IPS DF 19.7 (cell line): ENCODE measurements at places on chromosomes 1 and 21.

DNA sequence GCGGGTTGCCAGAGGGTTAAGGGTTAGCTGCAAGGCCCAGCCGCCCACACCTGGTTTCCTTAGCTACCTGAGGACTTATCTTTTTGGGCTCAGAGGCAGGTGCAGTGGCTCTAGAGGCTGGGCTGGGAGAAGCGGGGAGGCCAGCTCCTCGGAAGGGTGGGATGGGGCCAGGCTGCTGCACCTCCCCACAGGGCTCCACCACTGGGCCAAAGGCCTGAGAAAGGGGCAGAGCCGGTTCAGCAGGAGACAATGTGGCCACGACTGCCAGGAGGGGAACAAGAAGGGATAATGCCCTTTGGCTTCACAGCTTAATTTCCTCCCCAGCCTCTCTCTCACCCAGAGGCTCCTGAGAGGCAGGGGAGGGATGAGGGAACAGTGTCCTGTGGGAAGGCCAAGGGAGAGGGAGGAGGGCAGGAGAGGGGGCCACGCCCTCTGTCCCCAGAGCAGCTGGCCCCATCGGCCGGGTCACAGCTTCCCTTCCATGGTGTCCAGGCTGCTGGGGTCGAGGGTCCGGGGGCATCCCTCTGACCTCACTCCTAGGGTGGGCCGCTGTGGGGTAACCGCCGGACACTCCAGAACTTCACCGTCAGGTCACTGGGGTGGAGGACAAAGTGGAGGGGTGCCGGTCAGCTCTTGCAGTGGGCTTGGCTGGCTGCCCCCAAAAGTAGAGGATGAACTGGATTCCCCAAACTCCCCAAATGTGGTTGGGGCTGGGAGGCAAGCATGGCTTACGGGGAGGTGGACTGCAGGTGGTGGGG, 50.4 kb downstream of the KIF21B start:
- DNase-seq = no peak

DNA sequence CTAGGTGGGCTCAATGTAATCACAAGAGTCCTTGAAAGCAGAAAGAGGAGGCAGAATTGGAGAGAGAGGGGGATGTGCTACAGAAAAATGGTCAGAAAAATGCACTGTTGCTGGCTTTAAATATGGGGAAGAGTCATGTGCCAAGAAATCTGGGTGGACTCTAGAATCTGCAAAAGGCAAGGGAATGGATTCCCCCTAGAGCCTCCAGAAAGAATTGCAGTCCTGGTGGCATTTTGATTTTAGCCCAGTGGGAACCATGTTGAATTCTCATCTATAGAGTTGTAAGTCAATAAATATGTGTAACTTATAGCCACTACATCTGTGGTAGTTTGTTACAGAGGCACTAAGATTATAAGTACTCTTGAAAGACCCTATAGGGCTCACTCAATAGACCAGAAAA, 210.3 kb downstream of the ASTN1 start:
- no peak for DNase-seq

- DNase-seq = no peak
These were observed 1.6 kb upstream of the DEGS1 start for GRCh38 chr1:224181453-224181810.

- no peak for DNase-seq
These were observed 13.6 kb downstream of the GABRD start for GRCh38 chr1:2032737-2033136.

- no peak for DNase-seq
These were observed 112.9 kb downstream of the DAB1 start for GRCh38 chr1:57311006-57311405.

GRCh38 chr1:36530261-36530660, 47.5 kb upstream of the CSF3R start:
- no peak for DNase-seq

DNA sequence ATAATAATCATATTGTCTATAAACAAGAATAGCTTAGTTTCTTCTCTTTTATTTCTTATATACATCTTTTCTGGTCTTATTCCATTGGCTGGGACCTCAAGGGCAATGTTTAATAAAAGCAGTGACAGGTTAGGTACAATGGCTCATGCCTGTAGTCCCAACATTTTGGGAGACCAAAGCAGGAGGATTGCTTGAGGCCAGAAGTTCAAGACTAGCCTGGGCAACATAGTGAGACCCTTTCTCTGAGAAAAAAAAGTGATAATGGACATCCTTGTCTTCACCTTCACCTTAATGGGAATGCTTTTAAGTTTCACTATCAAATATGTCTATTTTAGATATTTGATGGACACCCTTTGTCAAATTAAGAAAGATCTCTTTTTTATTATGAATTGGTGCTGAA, 8.1 kb downstream of the B3GALT5 start:
- no peak for DNase-seq

DNA sequence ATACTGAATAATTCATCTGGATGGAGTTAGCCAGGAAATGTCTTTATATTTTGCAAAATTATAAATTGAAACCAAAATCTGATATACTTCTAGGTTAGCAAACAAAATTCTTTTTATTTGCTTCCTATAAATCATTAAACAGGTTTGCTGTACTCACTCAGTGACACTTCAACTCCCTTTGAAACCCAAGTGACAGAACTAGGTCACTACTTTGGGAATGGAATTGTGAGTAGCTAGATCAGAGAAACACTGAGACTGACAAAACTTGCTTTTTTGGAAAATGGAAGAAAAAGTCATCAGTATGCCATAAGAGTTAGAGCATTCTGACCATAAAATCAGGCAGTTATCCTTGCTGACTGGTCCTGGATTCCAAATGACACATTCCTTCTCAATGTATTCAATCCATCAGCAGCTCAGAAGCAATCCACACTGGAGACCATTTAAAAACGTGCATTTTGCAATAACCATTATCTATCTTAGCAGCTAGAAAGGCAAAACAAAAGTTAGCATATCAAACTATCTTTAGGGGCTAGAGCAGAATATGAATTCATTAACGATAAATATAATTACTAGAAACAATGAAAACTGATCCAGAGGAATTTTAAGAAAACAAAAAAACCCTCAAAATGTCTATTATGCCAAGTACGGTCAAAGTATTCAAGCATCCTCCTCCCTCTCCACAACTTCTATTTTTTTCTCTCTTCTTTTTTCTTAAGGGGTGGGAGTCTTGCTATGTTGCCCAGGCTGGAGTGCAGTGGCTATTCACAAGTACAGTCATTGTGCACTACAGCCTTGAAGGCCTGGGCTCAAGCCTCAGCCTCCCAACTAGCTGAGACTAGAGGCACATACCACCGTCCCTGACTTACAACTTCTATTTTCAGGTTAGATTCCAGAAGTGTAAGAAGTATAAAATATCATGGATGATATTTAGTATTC, 60.1 kb downstream of the HNRNPR start:
- DNase-seq = no peak

- no peak for DNase-seq
These were observed 5.0 kb downstream of the C1orf226 start for GRCh38 chr1:162386292-162387225.

DNA sequence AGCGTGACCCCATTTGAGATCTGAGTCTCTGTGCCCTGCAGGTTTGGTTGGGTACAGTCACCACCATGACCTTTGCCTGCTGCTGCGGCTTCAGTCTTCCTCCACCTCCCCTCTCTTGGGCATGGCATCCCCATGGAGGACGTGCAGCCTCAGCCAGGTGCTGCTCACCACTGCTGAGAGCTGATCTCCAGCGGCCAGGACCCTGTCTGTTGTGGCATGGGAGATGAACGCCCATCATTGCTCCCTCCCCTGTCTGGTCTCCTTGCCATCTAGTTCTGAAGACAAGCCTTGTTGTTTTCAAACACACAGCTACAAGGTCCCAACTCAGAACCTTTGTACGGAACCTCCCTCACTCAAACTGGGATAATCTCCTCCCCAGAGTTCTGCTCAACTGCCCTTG, 19.2 kb upstream of the PKP1 start:
- no peak for DNase-seq

DNA sequence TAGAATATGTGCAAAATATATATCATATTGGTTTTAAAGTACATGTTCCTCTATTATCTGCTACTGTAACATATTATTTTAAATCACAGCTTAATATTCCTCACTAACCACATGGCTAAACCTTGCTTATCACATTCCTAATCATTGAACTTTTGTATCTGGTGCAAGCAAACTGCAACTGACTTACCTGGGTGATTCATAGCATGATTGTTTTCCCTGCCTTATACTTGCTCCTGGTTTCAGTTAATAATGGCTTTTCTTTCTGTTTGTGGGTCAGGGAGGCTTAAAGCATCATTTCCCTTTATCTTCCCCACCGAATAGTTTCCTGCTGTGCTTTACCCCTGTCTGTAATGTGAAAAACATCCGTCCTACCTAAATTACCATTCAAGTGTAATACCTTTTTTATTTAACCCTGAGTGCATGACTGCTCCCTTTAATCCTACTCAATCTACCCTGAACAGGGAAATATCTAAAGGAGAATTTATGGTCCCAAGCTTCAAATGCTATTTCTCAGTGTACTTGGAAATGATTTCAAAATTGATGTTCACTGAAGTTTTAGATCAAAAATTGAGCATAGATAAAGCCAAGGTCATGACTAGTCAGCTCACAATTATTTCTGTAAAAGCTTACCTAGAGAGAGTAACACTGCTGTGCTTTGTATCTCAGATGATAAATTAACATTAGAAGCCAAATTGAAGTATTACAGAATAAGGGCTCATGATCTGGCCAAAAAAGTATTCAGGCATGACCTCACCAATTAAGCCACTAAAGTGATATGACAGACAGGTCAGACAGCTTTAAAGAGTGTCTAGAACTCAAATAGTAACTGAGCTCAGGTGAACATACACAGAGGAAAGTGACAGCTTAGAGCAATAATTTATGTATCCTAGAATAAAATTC, 507.1 kb downstream of the BRINP3 start:
- DNase-seq = no peak

- DNase-seq = no peak
These were observed 648 bp downstream of the FAM76A start for GRCh38 chr1:27726173-27727044.

GRCh38 chr1:225754940-225755641, 22.5 kb upstream of the SRP9 start:
- DNase-seq = no peak

DNA sequence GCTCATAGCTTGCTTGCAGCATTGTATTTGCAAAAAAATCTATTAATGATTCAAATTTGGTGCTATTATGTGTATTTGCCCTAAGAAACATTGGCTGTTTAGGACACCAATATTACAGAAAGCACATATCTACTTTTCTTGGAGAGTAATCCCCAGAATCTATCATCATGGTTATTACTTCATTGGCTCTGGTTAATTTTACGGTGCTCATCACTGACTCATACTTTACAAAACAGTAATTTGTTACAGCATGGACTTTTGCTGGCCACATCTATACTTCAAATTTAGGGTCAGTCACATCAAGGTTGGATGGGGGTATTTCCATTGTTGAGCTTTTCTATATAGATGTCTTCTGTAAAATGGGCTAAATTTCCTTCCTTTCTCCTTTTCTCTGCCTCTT, 45.7 kb downstream of the SH3GLB1 start:
- DNase-seq = no peak

DNA sequence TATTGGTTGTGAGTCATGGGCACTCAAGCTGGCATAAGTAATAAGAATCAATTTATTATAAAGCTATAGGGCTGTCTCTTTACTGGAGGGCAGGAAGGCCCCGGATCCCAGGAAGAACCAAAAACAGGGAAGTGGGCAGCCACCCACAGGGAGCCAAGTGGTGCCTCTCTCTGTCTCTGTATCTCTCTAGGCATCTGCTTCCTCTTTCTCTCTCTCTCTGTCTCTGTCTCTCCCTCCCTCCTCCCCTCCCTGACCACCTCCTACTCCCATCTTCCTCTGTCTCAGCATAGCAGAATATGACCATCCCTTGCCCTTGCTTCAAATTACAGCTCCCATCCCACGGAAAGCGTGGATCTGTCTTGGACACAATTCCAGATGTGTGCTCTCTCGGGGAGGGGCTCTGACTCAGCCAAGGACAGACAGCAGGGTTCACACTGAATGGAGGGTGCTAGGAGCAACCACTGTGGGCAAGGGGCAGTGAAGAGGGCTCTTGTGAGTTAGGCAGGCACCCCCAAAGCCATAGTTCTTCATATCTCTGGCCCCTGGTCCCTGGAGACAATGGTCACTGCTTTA, 80.4 kb upstream of the LPGAT1 start:
- DNase-seq = no peak

- no peak for DNase-seq
These were observed 3.8 kb downstream of the RGS13 start for GRCh38 chr1:192639607-192640368.

DNA sequence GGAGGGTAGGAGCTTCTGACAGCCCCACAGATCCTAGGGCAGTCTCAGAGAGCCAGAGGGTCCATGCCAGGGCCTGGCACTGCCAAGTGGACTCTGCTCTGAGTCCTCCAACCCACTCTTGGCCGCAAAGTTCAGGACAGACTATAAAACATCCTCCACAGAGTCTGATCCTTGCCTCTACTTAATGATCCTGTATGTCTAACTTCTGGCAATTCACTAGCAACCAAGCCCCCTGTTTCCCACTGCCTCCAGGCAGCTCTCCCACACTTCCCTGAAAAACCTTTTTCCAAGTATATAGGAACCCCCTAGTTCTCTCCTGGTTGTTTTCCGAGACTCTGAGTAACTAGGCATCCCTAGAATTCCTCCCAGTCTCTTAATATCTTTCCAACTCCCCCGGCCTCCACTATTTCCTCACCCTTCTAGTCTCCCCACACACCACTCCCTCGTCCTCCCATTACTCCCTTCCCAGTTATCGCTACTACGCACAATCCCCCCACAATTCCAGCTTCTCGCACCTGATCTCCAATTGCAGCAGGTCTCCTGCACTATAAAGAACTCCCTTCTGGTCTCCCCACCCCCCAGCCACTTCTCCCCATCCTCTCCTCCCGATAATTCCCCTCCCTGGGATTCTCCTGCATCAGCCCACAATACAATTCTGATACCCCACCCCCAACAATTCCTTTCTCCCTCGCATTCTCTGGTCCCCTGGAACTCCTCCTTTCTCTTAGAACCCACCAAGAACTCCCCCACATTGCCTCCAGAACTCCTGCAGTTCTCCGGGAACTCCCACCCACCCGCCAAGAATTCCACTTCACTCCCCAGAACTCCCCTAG, 574 bp downstream of the IGSF9 start:
- DNase-seq = no peak

DNA sequence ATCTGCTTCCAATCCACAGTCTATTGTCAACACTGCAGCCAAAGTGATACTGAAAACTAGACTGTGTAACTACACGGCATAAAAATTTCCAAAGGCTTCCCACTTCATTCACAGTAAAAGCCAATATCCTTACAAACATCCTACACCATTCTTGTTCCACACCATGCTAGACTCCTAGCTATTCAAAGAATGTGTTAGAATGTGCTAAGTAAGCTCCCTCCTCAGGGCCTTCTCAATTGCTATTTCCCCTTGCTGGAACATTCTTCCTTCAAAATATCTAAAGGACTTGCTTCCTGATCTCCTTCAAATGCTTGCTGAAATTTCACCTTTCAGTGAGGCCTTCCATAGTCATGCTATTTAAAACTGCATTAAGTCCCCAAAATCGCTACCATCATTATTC, 228.1 kb downstream of the AKT3 start:
- peak; percentile 30 for DNase-seq

DNA sequence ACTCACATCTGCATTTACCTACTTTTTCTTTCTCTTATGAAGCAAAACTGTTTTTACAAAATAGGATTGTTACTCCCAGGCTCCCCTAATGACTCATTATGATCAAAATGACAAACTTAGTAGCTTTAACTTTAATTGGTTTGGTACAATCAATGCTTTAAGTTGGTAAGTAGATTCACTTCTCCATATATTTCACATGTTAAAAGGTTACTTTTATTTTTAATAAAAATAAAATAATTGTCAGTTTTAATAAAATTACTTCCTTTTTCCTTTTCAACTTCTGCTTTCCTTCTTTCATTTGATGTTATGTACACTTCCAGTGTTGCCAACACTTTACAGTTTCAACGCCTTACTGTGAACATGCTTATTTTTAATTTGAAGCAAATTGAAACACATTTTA, 477.6 kb downstream of the SETD4 start:
- no peak for DNase-seq
